ENCODE measurements at places on chromosomes 13 and 19. TPM values are rescaled to one million over a fixed set of nuclear protein-coding genes. Genes with fewer than 3 reads are reported as not detected.

SELENOV gene
- total RNA-seq, result 9.9 TPM

PRTN3 gene
- total RNA-seq, result not detected

TYROBP gene
- not detected for total RNA-seq

ATP8B3 gene
- total RNA-seq, result 2.5 TPM

ZNF836 gene
- 29.7 TPM for total RNA-seq

MCEMP1 gene
- not detected for total RNA-seq

SYT5 gene
- 23.7 TPM for total RNA-seq

FGF22 gene
- 1.5 TPM for total RNA-seq

GPR108 gene
- total RNA-seq, result 44.2 TPM

RXFP2 gene
- not detected for total RNA-seq

MTUS2 gene
- 6.8 TPM for total RNA-seq

ZNF441 gene
- total RNA-seq, result 10.6 TPM

ATP7B gene
- total RNA-seq, result 17.4 TPM

PSG4 gene
- total RNA-seq, result not detected

SLC25A41 gene
- total RNA-seq, result 0.29 TPM

C19orf33 gene
- total RNA-seq, result 1.1 TPM

OLFM2 gene
- total RNA-seq, result 19.5 TPM

CATSPERD gene
- not detected for total RNA-seq

RNF225 gene
- 0.44 TPM for total RNA-seq

TPTE2 gene
- total RNA-seq, result not detected

NCCRP1 gene
- 0.61 TPM for total RNA-seq

NLRP11 gene
- 0.34 TPM for total RNA-seq

NKG7 gene
- not detected for total RNA-seq

ATP8A2 gene
- 70.1 TPM for total RNA-seq

ZNF285 gene
- total RNA-seq, result 5.2 TPM

POU2F2 gene
- total RNA-seq, result 53.4 TPM

HPN gene
- 0.29 TPM for total RNA-seq

ZNF541 gene
- total RNA-seq, result not detected

HNRNPA1L2 gene
- total RNA-seq, result 15.2 TPM

SH2D3A gene
- 0.32 TPM for total RNA-seq

KRTDAP gene
- total RNA-seq, result not detected

GARIN5B gene
- 0.17 TPM for total RNA-seq

TMEM59L gene
- total RNA-seq, result 92.3 TPM

CEACAM3 gene
- not detected for total RNA-seq

CYP2A13 gene
- not detected for total RNA-seq

BICRA gene
- 55.5 TPM for total RNA-seq

AZU1 gene
- total RNA-seq, result 2.2 TPM

MEIOSIN gene
- total RNA-seq, result not detected

ZIC5 gene
- 0.47 TPM for total RNA-seq

MUC16 gene
- not detected for total RNA-seq

MAB21L1 gene
- total RNA-seq, result 48.7 TPM

FFAR1 gene
- not detected for total RNA-seq

Measured in glutamatergic neuron (in vitro differentiated cells).